ENCODE measurements at places on chromosomes 2 and 18. TPM values are rescaled to one million over a fixed set of nuclear protein-coding genes. Genes with fewer than 3 reads are reported as not detected.

DNA sequence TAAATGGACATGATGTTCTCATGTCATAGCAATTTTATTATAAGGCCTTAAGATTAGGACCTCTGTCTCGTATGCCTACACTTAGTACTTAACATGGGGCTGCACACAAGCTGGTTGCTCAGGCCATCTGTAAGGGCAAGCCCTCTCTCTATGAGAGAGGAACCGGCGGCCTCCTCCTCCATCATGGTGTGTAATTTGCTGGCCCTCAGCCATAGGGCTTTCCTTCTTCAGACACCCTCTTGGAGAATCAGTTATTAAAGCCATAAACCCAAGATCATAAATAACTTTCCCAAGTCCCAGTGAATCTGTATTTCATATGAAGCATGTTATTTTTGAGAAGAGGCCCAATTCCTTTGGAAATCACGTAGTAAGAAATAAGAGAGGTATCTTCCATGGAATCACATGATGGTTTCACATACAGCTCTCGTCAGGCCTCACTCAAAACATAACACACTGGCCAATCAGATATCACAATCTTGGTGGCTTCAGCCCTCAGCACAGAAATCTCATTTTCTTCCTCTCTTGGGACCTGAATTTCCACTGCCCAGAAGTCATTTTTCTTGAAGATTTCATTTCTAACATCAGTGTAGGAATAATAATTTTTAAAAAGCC lies 92.6 kb downstream of the RDH14 start:
- no peak overlapping the region for H3K4me3 ChIP-seq
- H3K4me1 ChIP-seq: no peaks in the 10 kb centered on the region
- H3K36me3 ChIP-seq: no peaks in the 10 kb centered on the region
- no peak overlapping the region for H3K27ac ChIP-seq

Gene C2orf80
- total RNA-seq: not detected

DNA sequence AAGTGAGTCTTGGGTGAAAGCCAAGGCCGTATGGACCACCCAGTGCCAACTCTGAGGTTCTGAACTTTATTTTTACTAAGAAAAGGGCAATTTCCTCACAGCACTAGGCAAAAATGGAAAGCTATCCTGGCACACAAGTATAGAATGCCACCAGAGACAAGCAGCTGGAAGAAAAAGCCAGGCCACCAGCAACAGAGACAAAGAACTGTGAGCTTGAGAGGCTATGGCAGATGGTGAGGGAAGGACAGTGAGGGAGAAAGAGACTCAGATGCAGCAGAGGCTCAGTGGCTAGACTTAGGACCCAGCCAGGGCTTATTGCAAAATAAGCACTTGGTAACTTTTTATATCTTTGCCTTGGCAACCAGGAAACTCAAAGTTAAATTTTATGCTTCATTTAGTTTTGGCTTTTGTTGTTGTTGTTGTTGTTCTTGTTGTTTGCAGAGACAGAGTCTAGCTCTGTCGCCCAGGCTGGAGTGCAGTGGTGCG lies 78.0 kb upstream of the BZW1 start:
- H3K27ac ChIP-seq: no peak overlapping the region
- H3K4me3 ChIP-seq: no peak overlapping the region
- no peaks in the 10 kb centered on the region for H3K27me3 ChIP-seq
- H3K36me3 ChIP-seq: no peaks in the 10 kb centered on the region
- no peak for DNase-seq
- H3K4me1 ChIP-seq: peaks cover 6% of the 10 kb centered on the region

DNA sequence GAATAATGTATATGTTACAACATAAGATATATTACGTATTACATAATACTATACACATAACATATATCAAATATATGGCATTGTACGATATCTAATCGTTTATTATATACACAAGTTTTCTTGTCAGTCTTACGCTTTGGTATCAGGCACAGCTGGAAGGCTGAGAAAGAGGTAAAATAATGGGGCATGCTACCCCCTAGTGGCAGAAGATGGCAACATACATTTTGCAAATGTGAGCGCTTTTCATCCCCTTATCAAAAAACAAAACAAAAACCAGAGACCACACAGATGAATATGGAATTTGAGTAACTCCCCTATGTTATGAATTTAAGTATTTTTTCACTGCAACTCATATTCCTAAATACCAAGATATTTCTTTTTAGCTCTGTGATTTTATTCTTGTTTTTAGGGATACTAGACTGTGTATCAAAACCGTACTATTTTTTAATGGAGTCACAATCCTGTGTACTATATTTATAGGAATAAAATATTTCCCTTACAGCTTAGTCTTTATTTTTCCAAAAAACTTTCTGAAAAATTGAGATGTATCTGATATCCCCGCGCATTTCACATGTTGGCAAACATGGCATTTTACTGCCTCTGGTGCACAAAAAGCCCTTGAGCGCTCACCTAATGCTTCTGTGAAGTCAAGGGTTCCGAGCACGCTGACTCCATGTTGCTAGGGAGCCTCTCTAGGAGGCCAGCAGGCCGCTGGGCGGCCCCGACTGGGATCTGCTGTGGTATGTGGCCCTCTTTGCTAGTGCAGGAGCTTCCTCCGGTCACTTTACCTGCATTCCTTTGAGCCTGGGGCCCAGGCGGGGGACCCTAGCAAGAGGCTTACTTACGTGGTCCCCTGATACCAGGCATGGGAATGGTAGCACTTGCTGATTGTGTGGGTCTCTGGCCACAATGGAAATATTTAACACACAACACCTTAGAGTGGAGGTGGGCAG lies 62.5 kb downstream of the SLC4A3 start:
- no peak overlapping the region for H3K4me3 ChIP-seq
- H3K4me1 ChIP-seq: no peaks in the 10 kb centered on the region
- no peak overlapping the region for H3K27ac ChIP-seq
- H3K27me3 ChIP-seq: no peaks in the 10 kb centered on the region
- H3K36me3 ChIP-seq: no peaks in the 10 kb centered on the region

- no peak overlapping the region for H3K4me3 ChIP-seq
- DNase-seq: no peak
- H3K27ac ChIP-seq: no peak overlapping the region
Observed at GRCh38 chr2:241073166-241074064, 28.7 kb downstream of the MTERF4 start.

DNA sequence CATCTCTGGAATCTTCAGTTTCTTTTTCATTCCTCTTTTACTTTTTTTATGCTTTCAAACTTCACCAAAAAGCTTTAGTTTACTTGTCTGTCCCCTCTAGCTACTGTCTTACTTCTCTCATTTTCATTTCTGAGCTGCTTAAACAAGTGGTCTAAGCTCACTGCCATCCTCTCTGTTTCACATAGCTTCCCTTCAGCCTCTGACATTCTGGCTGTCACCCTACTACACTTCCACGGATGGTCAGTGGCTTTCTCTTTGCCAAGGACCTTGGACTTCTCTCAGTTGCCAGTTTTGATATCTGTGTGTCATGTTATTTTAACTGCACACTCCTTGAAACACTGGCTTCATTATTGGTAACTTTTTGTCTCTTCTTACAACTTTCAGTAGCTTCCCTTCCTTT lies 176.1 kb downstream of the IKZF2 start:
- H3K4me3 ChIP-seq: no peak overlapping the region
- H3K27me3 ChIP-seq: no peaks in the 10 kb centered on the region
- H3K4me1 ChIP-seq: peaks cover 28% of the 10 kb centered on the region
- H3K27ac ChIP-seq: peak overlapping the region; percentile 56
- H3K36me3 ChIP-seq: no peaks in the 10 kb centered on the region

Gene RAB17
- 58.3 TPM for total RNA-seq

Gene CFAP53
- 0.50 TPM for total RNA-seq

Gene CXCR1
- not detected for total RNA-seq

- no peak overlapping the region for H3K4me3 ChIP-seq
- H3K36me3 ChIP-seq: no peaks in the 10 kb centered on the region
- H3K27me3 ChIP-seq: no peaks in the 10 kb centered on the region
- H3K27ac ChIP-seq: no peak overlapping the region
- H3K4me1 ChIP-seq: no peaks in the 10 kb centered on the region
Observed at GRCh38 chr2:109253217-109253616, 124.2 kb downstream of the SH3RF3 start.

GRCh38 chr18:2536493-2536892 lies 34.8 kb downstream of the METTL4 start:
- no peaks in the 10 kb centered on the region for H3K27me3 ChIP-seq
- peaks cover 13% of the 10 kb centered on the region for H3K4me1 ChIP-seq
- peak; percentile 44 for DNase-seq
- H3K4me3 ChIP-seq: no peak overlapping the region
- H3K36me3 ChIP-seq: no peaks in the 10 kb centered on the region

GRCh38 chr2:39492095-39492590 lies 55.1 kb upstream of the MAP4K3 start:
- no peak overlapping the region for H3K4me3 ChIP-seq
- no peaks in the 10 kb centered on the region for H3K36me3 ChIP-seq
- no peaks in the 10 kb centered on the region for H3K4me1 ChIP-seq
- peak overlapping the region; percentile 65 for H3K27ac ChIP-seq

GRCh38 chr2:39723497-39723896 lies 55.6 kb downstream of the THUMPD2 start:
- peaks cover 8% of the 10 kb centered on the region for H3K4me1 ChIP-seq
- DNase-seq: no peak
- H3K27me3 ChIP-seq: no peaks in the 10 kb centered on the region
- no peak overlapping the region for H3K27ac ChIP-seq
- no peaks in the 10 kb centered on the region for H3K36me3 ChIP-seq

Gene GBX2
- not detected for total RNA-seq

Gene CNTNAP5
- not detected for total RNA-seq

Gene ELAC1
- total RNA-seq: 5.7 TPM

GRCh38 chr2:147632198-147632597 lies 212.6 kb upstream of the ACVR2A start:
- H3K36me3 ChIP-seq: no peaks in the 10 kb centered on the region
- H3K4me1 ChIP-seq: peaks cover 15% of the 10 kb centered on the region
- no peak for DNase-seq
- H3K4me3 ChIP-seq: no peak overlapping the region
- H3K27me3 ChIP-seq: no peaks in the 10 kb centered on the region
- no peak overlapping the region for H3K27ac ChIP-seq

Gene KHK
- total RNA-seq: 26.1 TPM

DNA sequence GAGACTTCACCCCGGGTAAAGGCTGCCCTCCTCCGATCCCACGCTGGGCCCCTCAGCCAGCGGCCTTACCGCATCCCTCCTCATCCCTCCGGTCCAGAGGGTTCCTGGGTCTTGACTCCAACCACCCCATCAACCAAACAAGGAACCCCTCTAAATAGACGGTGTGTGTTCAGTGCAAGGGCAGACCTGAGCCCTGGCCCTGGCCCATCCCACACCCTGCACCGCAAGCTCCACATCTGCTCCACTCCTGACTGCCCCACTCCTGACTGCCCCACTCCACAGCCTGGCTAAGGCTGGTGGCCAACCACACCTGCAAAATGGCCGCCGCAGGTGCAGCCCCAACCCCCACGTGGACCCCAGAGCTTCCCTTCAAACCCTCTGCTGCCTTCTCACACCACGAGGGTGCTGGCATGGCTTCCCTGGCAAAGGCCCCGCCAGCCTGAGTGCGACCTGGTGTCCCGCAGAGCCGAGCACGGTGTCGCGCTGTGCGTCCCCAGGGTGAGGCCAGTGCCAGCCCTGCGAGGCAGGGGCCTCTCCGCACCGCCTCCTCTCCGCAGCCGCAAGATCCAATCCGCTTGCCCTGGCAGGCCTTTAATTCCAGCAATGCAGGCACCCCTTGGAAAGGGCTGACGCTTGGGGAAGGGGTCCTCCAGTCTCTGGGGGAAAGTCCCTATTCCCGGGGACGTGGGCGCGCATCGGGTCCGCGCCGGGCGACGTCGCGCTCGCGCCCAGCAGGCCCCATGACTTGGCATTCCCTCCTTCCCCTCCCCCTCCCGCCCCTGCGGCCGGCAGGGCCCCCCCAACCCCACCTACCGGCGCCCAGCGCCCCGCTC lies 1.5 kb downstream of the KIF1A start:
- peaks cover 54% of the 10 kb centered on the region for H3K27me3 ChIP-seq
- no peak for DNase-seq
- H3K4me3 ChIP-seq: peak overlapping the region; percentile 64
- peak overlapping the region; percentile 20 for H3K27ac ChIP-seq
- H3K36me3 ChIP-seq: no peaks in the 10 kb centered on the region

GRCh38 chr2:34001557-34001956 lies 402.5 kb upstream of the FAM98A start:
- no peaks in the 10 kb centered on the region for H3K36me3 ChIP-seq
- no peaks in the 10 kb centered on the region for H3K27me3 ChIP-seq
- no peak overlapping the region for H3K4me3 ChIP-seq
- H3K27ac ChIP-seq: no peak overlapping the region
- H3K4me1 ChIP-seq: no peaks in the 10 kb centered on the region

Gene NEU4
- 6.8 TPM for total RNA-seq

DNA sequence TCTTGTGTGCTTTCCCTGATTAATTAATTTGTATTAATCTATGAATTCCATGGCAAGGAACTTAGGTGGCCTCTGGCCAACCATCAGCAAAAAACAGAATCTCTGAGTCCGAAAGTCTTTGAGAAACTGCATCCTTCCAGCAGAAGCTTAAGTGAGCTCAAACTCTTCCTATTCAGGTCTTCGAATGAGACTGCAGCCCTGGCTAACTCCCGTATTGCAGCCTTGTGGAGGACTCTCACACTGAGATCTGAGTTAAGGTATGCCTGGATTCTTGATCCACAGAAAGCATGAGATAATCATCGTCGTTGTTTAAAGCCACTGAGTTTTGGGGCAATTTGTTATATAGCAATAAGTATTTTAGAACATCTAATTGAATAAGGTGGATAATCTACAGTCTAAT lies 1143.9 kb upstream of the NXPH2 start:
- no peak for DNase-seq
- no peak overlapping the region for H3K4me3 ChIP-seq
- no peaks in the 10 kb centered on the region for H3K4me1 ChIP-seq
- no peak overlapping the region for H3K27ac ChIP-seq

Gene TRPM8
- total RNA-seq: 0.84 TPM

DNA sequence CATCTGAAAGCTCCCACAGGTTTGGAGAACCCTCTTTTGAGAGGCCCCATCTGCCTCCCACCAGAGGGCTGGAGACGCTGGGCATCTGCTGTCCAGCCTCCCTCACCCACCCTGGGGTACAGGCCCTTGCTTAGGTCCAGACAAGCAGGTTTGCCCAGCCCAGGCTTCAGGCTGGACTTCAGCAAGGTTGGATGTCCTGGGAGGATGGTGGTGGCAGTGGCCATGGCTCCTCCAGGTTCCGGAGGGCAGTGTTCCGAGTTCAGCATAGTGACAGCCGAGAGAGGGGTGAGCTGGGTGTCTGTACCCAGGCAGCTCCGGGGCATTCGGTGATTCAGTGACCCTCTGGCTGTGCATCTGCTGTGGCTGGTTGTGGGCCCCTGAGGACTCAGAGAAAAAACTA lies 58.2 kb upstream of the HDAC4 start:
- H3K27me3 ChIP-seq: no peaks in the 10 kb centered on the region
- H3K4me1 ChIP-seq: no peaks in the 10 kb centered on the region
- no peak overlapping the region for H3K27ac ChIP-seq
- H3K36me3 ChIP-seq: no peaks in the 10 kb centered on the region

Gene SLC5A7
- not detected for total RNA-seq
